ENCODE measurements at places on chromosomes 6 and 20.

DNA sequence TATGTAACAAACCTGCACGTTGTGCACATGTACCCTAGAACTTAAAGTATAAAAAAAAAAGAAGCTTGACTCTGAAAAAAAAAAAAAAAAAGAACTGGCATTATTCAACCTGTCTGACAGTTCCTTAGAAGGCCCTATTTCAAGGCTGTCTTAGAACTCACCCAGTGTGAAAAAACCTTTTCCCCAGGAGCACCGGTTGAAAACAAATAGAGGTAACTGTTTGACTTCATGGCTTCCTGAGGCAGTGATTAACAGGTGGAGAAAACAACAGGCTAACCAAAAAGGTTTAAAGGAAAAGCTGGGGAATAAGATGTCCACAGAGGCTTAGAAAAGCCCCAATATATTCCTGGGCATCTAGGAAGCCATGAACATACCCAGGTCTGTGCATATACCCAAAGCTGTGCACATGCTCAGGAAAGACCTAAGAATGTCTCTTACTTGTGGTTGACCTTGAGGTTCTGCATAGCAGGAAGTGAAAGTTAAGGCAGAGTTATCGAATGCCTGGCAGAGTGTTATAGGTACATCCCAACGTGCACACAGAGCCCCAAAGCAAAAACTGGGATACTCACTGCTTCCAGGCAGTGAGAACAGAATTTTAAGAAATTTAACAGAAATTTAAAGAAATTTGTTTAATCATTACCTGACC is 7.0 kb downstream of the UQCC1 start:
- DNase-seq = peak; percentile 11

DNA sequence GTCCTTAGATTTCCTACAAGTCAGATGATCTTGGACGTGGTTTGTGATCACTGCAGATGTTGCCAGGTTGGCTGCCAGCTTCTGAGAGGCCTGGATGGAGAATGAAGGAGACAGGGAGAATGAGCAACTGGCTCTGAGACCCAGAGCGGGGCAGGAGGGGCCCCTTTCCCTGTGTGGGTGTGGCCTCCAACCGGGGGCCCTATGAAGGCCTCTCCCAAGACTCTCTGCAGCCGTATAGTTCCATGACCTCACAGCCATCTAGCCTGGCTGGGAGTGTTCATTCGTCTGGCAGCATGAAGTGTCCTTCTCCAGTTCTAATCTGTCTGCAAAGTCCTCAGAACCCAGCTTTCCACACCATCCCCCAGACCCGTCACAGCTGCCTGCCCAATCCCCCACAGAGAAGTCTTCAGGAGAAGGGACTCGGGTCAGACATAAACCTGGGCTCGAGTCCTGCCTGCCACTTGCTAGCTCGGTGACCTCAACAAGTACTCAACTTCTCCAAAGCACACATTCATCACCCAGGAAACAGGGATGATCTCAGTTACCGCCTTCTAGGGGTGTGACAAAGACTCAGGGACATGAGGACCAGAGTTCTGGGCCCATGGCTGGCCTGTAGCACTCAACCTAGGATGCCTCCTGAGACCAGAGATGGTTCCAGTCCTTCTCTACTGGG is 122.6 kb downstream of the EDN3 start:
- DNase-seq = no peak

GRCh38 chr20:60063048-60063451 is 104.8 kb downstream of the CDH26 start:
- DNase-seq = no peak

DNA sequence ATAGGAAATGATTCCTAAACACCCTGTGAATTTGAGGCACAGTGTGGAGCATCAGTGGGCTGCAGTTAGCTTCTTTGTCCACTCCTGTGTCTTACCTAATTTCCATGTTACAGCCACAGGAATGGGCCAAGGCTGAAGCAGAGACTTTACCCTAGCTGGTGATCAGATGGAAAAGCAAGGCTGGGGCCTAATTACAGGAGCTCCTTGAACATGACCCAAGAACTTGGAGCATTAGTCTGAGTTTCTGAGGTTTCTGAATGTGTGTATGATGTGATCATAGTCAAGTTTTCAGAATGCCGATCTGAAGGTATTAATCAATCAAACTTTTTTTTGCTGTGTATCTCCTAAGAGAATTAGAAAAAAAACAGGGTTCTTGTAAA is 18.0 kb downstream of the HECA start:
- DNase-seq = no peak

DNA sequence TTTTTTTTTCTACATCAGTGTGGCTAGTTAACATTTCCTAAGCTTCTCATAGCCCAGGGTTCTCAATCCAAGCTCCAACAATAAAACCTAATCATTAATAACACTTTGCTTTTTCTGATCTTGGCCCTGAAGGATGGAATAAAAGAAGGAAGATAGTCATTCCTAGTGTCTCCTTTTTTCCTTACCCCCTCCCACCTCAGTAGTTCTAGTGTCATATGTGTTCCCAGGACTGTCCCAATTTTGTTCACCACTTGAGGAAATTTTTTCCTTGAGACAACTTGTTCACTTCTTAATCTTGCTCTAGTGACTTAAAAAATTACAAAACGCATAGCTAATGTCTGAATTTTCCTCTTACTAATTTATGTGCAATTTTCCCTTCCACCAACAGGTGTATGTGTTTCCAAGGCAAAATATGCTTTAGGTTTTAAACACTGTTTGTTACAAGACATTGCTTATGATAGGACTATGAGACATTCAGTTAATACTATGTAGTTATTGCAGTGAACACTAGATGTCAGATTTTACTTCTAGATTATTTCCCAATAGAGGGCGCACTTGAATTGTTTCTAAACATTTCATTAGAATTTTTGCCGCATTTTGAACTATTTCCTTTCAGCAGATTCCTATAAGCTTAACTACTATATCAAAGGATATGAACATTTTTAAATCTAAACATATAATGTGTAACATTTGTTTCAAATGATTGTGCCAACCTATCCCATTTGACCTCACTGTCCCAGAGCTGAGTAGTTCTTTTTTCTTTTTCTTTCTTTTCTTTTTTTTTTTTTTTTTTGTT is 18.5 kb upstream of the C6orf141 start:
- no peak for DNase-seq

GRCh38 chr6:39215640-39216158 is 13.6 kb downstream of the KCNK5 start:
- DNase-seq = no peak

DNA sequence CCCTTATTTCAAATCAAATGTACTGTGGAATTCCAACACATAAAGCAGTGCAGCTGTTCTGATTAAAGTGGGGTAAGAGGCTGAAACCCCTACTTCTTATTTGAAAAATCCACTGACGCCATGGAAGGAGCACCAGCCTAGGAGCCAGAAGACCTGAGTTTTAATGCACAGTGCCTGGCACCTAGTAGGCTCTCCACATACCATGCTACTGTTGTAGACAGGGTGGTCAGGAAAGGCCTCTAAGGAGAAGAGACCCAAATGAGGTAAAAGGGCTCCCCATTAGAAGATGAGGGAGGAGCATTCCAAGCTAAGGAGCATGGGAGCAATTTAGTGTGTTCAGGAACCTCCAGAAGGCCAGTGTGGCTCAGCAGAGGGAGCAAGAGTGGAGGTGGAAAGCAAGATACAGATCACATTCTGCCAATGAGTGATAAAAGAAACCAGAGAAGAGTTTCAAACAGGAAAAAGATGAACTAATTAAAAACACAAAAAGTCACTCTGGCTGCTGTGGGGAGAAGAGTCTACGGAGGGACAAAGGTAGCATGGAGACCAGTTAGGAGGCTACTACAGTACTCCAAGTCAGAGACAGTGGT is 11.8 kb upstream of the ZNF76 start:
- DNase-seq = no peak

All from GM12892 (cell line).